ENCODE measurements at places on chromosomes 5 and 9. TPM values are rescaled to one million over a fixed set of nuclear protein-coding genes. Genes with fewer than 3 reads are reported as not detected.

Gene C6
- total RNA-seq: not detected

- DNase-seq: no peak
- H3K36me3 ChIP-seq: no peaks in the 10 kb centered on the region
- H3K27ac ChIP-seq: no peak overlapping the region
These were observed 418.7 kb upstream of the WWC1 start for GRCh38 chr5:167872791-167873190.

Gene ARSK
- 5.2 TPM for total RNA-seq

- peaks cover 9% of the 10 kb centered on the region for H3K4me1 ChIP-seq
- no peaks in the 10 kb centered on the region for H3K27me3 ChIP-seq
- H3K36me3 ChIP-seq: no peaks in the 10 kb centered on the region
- no peak overlapping the region for H3K27ac ChIP-seq
- no peak for DNase-seq
These were observed 96.1 kb downstream of the WDR41 start for GRCh38 chr5:77396017-77396416.

Gene RNF208
- 7.1 TPM for total RNA-seq

DNA sequence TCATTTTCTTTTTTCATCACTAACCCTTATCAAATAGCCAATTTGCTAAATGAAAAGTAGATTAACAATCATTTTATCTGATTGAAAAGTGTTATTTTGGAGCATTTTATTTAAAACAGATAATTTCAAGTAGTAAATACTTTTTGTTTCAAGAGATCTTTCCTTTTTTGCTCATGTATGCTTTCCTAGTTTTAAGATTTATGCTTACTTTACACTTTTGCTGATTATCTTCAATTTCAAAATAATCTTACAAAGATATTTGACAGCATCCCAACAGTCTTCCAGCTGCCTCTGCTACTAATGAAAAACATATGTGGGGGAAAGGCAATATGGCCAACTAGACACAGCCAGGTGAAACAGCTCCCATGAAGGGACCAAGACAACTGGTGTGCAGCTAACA lies 1027.3 kb upstream of the CDH9 start:
- no peak overlapping the region for H3K27ac ChIP-seq
- no peak for DNase-seq
- H3K4me1 ChIP-seq: no peaks in the 10 kb centered on the region
- H3K36me3 ChIP-seq: no peaks in the 10 kb centered on the region
- no peaks in the 10 kb centered on the region for H3K27me3 ChIP-seq

- H3K4me1 ChIP-seq: no peaks in the 10 kb centered on the region
- no peaks in the 10 kb centered on the region for H3K36me3 ChIP-seq
- no peak overlapping the region for H3K27ac ChIP-seq
- no peak overlapping the region for H3K4me3 ChIP-seq
- no peaks in the 10 kb centered on the region for H3K27me3 ChIP-seq
- DNase-seq: no peak
These were observed 173.5 kb downstream of the FAM174A start for GRCh38 chr5:100708645-100709171.

GRCh38 chr5:14598225-14598624 lies 16.6 kb downstream of the OTULINL start:
- H3K27me3 ChIP-seq: no peaks in the 10 kb centered on the region
- H3K36me3 ChIP-seq: peaks cover 48% of the 10 kb centered on the region

- H3K27me3 ChIP-seq: no peaks in the 10 kb centered on the region
- H3K4me3 ChIP-seq: no peak overlapping the region
- no peaks in the 10 kb centered on the region for H3K4me1 ChIP-seq
- H3K36me3 ChIP-seq: no peaks in the 10 kb centered on the region
These were observed 12.4 kb upstream of the TYRP1 start for GRCh38 chr9:12680757-12681156.

GRCh38 chr5:1227667-1228066 lies 2.5 kb downstream of the SLC6A18 start:
- peaks cover 36% of the 10 kb centered on the region for H3K27me3 ChIP-seq
- H3K4me3 ChIP-seq: no peak overlapping the region
- peaks cover 6% of the 10 kb centered on the region for H3K4me1 ChIP-seq
- DNase-seq: no peak
- H3K27ac ChIP-seq: no peak overlapping the region

Gene TEK
- not detected for total RNA-seq

- H3K27me3 ChIP-seq: no peaks in the 10 kb centered on the region
- H3K4me3 ChIP-seq: no peak overlapping the region
- H3K27ac ChIP-seq: no peak overlapping the region
- DNase-seq: no peak
- peaks cover 26% of the 10 kb centered on the region for H3K36me3 ChIP-seq
These were observed 140.8 kb downstream of the CAMK4 start for GRCh38 chr5:111364992-111365391.

DNA sequence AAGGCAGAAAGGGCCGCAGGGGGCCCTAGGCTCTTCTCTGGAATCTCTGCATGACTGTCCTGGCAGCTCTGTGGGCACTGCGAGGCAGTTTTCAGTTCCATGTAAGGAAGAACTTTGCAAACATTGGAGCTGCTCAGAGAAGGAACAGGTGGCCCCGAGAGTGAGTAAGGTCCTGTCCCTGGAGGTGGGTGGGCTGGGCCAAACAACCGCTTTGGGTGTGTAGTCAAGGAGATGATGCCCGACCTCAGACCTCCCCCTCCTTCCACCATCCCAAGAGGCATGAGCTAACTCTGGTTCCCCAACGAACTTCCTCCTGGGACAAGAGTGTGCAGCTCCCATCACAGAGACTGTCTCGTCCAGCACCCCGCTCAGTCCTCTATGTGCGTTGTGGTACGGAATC lies 20.5 kb downstream of the CSF1R start:
- no peaks in the 10 kb centered on the region for H3K27me3 ChIP-seq
- no peak for DNase-seq
- no peaks in the 10 kb centered on the region for H3K36me3 ChIP-seq
- no peak overlapping the region for H3K27ac ChIP-seq
- no peak overlapping the region for H3K4me3 ChIP-seq

- H3K36me3 ChIP-seq: no peaks in the 10 kb centered on the region
- peak; percentile 76 for DNase-seq
- H3K4me3 ChIP-seq: peak overlapping the region; percentile 88
- peaks cover 38% of the 10 kb centered on the region for H3K4me1 ChIP-seq
These were observed 2.0 kb downstream of the BRD3 start for GRCh38 chr9:134065612-134066419.

DNA sequence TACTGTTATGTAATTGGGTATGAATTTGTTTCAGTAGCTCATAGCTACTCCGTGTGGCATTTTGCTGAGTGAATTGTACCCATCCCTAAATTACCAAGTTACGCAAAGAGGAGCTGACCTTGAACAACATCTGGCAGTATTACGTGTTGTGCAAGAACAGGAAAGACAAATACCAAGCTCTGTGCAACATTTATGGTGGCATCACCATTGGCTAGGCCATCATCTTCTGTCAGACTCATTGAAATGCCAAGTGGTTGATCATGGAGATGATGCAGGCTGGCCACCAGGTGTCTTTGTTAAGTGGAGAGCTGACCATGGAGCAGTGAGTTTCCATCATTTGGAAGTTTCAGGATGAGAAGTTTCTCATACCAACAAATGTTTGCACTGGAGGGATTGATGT lies 15.0 kb downstream of the ZSWIM6 start:
- no peaks in the 10 kb centered on the region for H3K27me3 ChIP-seq
- peaks cover 19% of the 10 kb centered on the region for H3K4me1 ChIP-seq
- H3K4me3 ChIP-seq: no peak overlapping the region
- no peak overlapping the region for H3K27ac ChIP-seq
- DNase-seq: no peak
- H3K36me3 ChIP-seq: peaks cover 2% of the 10 kb centered on the region

Gene GALNT12
- 9.2 TPM for total RNA-seq

GRCh38 chr5:35440409-35440808 lies 177.3 kb upstream of the SPEF2 start:
- H3K4me1 ChIP-seq: no peaks in the 10 kb centered on the region
- no peaks in the 10 kb centered on the region for H3K36me3 ChIP-seq
- DNase-seq: no peak
- H3K27me3 ChIP-seq: peaks cover 50% of the 10 kb centered on the region
- H3K4me3 ChIP-seq: no peak overlapping the region

Data from activated naive CD8-positive, alpha-beta T cell treated with anti-CD3 and anti-CD28 coated beads for 36 hours (primary cell).